ENCODE measurements at places on chromosomes 12 and 14.

DNA sequence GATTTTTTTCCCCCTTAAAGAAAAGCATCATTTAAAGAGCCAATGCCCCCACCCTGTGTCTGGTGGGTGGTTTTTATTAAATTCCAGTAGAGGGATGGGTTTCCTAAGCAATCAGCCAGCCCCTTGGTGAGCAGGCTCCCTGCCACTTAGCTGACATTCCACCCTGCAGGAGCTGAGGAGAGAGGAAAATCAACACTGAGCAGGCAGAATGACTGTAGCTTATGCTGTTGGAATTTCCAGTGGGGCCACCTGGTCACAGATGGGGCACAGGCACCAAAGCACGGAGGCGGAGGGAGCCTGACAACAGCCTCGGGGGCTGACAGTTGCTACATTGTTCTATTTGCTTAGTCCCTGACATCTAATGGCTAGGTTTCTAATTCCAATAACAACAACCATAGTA, 127.7 kb downstream of the TMEM30B start:
- DNase-seq, result peak; percentile 82

DNA sequence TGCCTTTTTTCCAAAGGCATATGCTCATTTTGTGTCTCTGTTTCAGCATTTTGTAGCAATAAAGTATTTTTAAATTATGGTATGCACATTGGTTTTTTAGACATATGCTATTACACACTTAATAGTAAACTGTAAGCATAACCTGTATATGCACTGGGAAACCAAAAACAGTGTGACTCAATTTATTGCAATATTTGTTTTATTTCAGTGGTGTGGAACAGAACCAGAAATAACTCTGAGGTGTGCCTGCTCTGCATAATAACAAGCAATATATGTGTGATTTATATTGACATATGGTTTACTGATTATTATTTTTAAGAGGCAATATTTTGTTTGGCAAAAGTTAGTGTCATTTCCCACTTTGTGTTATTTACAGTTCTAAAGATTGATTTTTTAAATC, 126.6 kb upstream of the CPNE8 start:
- DNase-seq, result no peak

DNA sequence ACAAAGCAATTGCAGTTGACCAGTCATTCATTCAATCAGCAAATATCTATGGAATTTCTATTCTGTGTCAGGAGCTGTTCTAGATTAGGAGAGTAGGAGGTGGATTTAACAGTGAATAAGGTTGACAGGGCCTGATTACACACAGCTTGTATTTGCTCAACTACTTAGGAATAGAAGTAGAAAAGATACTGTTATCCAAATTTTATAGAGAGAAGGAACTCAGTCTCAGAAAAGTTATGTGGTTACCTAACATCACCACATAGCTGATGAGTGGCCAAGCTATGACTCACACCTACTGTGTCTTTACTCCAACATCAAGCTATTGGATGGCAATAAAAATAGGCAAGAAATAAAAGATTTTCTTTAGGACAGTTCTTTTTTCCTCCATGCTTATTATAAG, 374.8 kb downstream of the RMST start:
- DNase-seq, result no peak

- DNase-seq, result no peak
Measured at GRCh38 chr12:46470975-46471374, 98.4 kb upstream of the SLC38A2 start.

DNA sequence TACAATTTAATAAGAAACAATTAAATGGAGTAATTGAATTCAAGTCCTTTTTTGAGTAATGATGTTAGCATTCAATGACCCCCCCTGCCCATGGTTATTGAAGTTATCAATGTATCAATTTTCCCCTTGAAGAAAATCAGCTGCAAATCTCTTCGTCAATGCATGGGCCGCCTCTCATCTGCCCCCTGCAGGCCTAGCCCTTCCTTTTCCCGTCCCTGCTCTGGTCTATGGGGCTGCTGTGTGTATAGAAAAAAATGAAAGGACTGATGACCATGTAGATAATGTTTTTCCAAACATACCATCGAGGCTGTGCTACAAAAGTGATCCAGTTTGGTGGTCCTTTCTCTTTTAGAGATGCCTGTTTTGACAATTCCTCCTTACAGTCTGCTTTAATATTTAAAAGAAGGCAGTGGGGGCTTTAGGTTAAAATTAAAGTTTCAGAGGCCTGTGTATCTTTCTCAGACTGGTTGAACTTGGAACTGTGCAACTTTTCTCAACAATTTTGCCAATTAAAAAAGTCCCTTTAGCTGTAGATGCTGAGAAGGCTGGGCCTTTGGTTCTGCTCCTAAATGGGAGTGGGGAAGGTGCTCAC, 98.4 kb downstream of the APAF1 start:
- DNase-seq, result no peak
